ENCODE measurements at places on chromosomes 5 and 9.

- no peak for DNase-seq
These were observed 162.4 kb downstream of the ZDHHC21 start for GRCh38 chr9:14530841-14531240.

GRCh38 chr9:16112116-16112515 is 559.3 kb downstream of the CCDC171 start:
- no peak for DNase-seq

GRCh38 chr5:96381526-96381925 is 51.5 kb downstream of the PCSK1 start:
- DNase-seq = no peak

GRCh38 chr5:72383280-72383679 is 63.1 kb downstream of the PTCD2 start:
- no peak for DNase-seq

DNA sequence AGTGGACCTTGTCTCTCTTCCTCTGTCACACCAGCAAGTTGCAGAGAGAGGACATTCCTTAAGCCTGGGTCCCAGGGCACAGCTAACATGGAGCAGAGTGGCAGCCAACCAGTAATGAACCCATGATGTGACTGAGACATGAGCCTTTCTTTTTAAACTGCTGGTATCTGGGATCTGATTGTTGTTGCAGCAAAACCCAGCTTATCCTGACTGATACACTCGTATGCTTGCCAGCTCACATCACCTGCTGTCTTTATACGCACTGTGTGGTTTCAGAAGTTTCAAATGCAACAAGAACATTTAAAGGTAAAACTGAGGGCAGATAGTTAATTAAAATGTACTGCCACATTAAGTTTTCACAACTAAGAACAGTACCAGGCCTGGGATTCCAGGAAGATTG is 97.1 kb downstream of the HSD17B3 start:
- no peak for DNase-seq

- DNase-seq = no peak
These were observed 343.1 kb downstream of the OSTF1 start for GRCh38 chr9:75431375-75431774.
